ENCODE measurements at places on chromosomes 3 and 15.

GRCh38 chr15:77027697-77028450 lies 32.9 kb downstream of the PSTPIP1 start:
- DNase-seq, result peak; percentile 8

DNA sequence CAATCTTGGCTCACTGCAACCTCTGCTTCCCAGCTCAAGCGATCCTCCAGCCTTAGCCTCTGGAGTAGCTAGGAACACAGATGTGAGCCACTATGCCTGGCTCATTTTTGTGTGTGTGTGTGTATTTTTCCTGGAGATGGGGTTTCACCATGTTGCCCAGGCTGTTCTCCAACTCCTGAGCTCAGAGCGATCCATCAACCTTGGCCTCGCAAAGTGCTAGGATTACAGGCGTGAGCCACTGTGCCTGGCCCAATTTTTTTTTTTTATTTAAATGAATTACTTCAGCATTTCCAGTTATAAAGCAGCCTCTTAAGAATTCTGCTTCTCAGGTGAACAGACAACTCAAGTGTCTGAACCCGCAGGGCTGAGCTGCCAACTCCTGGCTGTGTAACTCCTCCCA lies 20.1 kb upstream of the ST3GAL6 start:
- DNase-seq, result no peak

GRCh38 chr3:45606991-45607712 lies 12.6 kb downstream of the LIMD1 start:
- DNase-seq, result no peak

GRCh38 chr3:196611761-196612483 lies 27.6 kb upstream of the NRROS start:
- DNase-seq, result peak; percentile 35

DNA sequence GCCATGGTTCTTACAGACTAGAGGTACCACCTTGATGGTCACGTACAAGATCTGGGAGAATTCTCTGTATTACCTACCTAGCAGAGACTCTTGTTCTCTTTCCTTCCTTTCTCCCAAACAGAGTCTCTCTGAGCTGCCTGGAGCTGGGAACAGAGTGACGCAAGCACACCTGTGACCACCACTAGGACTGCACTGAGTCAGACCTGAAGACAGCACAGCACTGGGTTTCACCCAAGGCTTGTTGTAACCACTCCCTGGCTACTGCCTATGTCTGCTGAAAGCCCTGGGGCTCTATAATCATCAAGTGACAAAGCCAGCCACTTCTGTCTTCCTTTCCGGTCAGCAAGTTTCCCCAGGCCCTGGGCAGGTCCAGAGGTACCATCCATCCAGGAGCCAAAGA lies 293.3 kb upstream of the CNTN4 start:
- DNase-seq, result no peak
